Activated CD4-positive, CD25-positive, alpha-beta regulatory T cell (primary cell): ENCODE measurements at places on chromosomes 5 and 9.
A peak's percentile ranks its signal among the peaks of the same experiment; 100 is the strongest.

- no peak for DNase-seq
These were observed 5.0 kb downstream of the DIPK1B start for GRCh38 chr9:136717399-136717798.

DNA sequence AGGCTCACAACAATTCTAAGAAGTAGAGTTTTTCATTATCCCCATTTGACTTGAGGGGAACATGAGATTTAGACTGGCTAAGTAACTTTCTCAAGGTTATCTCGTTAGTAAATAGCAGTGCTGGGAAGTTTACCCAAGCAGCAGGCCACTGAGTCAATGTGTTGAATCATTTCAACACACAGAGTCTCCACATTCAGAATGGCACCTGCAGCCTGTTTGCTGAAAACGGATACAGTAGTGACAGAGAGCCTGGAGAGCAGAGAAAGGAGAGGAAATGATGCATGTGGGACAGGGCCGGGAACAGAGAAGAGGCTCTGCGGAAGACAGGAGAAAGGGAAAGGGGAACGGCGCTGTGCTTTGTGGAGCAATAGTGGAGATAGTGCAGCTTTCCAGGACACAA lies 33.5 kb upstream of the ZSWIM6 start:
- DNase-seq = no peak

DNA sequence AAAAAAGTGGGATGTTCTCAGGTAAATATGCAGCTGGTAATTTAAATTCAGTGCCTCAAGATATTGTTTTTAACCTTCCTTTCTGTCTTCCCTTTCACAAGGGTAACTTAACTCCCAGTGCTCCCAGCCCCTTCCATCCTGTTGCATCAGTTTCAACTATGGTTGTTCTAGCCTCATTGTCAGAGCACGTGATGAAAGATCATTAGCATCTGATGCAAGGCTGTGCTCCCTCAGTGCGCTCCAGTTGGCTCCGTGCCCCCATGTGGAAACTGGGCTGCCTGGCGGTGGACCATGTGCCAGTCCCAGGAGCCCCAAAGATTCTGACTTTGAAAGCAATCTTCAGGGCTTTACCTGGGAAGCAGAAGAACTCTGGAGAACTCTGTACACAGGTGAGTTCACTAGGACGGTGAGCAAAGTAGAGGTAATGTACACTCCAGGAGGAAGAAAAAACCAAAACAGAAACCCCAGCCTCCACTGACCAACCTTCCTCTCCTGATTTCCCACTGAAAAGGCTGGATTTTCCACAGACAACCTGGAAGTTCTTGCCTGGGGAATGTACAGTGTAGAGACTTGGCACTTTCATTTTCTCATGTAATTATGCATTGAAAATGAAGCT lies 96.9 kb downstream of the SLC1A3 start:
- DNase-seq = no peak

DNA sequence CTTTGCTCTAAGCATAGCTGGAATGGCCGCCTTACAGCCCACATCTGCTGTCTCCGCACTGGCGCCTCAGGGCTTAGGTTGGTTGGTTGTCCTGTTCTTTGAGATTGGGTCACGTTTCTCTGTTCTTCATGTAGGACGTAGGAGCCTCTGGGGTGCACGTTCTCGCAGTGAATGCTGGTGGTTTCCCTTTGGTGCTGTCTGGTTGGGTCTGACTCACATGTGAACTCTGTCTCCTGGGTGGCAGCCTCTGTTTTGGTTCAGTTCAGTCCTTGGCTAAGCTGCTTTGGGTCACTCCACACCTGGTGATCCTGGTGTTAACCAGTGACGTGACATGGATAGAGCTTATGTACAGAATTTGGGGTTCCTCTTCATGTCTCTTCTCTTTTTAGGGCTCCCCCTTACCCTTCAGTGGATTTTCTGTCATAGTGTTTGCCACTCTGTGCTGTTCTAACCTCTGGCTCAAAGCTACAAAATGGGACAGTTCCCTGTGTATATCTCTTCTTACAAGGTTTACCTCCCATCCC lies 12.6 kb upstream of the LPCAT1 start:
- DNase-seq = peak; percentile 45

GRCh38 chr5:123483446-123484077 lies 28.4 kb upstream of the CSNK1G3 start:
- DNase-seq = no peak

DNA sequence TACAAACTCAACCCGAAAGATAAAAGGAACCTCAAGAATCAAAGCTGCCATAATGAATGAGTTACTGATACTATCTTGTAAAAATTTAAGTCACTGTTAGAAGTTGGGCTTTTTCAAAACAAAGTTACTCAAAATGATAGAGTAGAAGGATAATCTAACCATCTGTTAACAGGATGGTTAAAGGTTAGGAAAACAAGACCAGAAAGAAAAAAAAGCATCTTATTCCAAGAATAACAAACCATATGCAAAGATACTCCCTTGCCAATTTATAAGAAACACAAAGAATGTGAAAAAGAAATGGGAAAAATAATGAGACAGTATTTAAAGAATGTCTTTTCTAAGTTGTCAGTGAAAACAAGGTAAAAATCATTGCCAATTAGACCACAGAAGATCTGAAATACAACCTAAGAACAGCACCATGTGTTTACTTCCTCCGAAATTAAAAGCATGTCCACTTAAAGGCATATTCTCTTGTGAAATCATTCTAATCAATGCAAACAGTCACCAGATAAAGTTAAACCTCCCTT lies 51.2 kb downstream of the STRBP start:
- DNase-seq = no peak

- no peak for DNase-seq
These were observed 49.2 kb upstream of the NEK6 start for GRCh38 chr9:124208571-124208970.

DNA sequence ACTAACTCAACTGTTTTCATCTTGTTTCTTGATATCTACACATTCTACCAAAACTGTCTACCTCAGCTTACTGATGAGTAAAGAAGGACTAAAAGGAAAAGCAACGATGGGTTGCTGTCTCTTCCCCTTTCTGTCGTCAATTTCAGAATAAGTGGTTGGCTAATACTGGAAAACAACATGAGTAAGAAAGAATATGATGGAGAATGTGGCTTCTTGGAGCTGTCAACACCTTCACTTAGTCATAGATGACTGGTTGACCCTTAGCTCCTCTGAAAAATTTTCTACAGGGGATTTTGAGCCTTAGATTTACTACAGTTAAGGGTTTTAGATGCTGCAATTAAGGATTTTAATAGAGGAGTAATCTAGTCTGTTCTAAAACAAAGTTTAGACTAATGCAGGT lies 797.9 kb downstream of the TLE4 start:
- no peak for DNase-seq

GRCh38 chr9:105128908-105129600 lies 115.4 kb upstream of the SLC44A1 start:
- DNase-seq = no peak

DNA sequence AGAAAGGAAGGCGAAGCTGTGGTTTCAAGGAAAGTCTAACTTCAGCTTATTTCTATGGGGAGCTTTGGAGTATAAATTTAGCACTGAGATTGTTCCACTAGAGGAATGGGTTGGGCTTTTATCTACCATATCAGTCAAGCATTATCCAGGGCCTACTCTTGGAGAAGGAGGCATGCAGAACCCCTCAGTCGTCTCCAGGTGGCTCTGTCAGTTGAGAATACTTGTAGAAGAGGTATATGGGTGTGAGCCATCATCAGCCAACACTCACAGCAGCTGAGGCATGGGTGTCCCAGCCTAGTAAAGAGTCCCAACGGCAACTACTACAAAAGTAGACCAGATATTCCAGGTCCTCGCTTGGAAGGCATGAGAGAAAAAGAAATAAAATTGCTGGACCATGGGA lies 548.5 kb upstream of the GRAMD2B start:
- no peak for DNase-seq

- DNase-seq = no peak
These were observed 52.1 kb downstream of the PPIC start for GRCh38 chr5:122984425-122984824.

- DNase-seq = no peak
These were observed 80.8 kb downstream of the SNCAIP start for GRCh38 chr5:122392824-122393223.

- no peak for DNase-seq
These were observed 142.9 kb downstream of the COX7C start for GRCh38 chr5:86760661-86761060.

- DNase-seq = no peak
These were observed 199.4 kb upstream of the SLC24A2 start for GRCh38 chr9:19988281-19988680.

- no peak for DNase-seq
These were observed 460.4 kb upstream of the RORB start for GRCh38 chr9:74036549-74037231.

DNA sequence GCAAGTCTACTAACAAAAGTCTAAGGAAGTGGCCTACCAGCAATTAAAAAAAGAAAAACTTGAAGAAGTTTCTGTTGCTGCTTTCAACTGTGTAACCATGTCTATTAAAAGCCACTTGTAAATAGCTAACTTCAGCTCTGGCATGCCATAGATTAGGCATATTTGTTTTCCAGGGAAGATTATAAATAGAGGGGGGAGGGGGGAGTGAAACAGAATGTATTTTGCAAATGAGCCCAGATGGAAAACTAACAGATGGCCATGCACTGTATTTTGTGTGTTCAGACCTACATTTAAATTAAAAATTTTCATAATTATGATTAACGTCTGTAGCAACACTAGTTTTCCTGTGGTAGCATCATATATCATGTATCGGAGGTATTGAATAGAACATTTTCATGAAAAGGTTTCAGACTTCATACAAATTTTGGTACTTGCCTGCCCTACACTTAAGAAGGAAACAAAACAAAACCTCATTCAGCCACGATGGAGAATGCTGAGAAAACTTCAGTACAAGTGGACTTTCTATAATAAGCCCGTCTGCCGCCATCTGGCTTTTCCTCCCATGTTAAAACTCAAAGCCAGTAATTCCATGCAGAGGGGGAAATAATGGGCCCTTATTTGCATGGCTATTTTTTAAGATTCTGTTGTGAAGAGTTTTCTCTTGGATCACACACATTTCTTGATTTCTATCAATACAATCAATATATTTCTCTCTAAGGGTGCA lies 220.4 kb upstream of the SMARCA2 start:
- DNase-seq = no peak

GRCh38 chr9:128081056-128081455 lies 13.0 kb downstream of the SLC25A25 start:
- DNase-seq = no peak

DNA sequence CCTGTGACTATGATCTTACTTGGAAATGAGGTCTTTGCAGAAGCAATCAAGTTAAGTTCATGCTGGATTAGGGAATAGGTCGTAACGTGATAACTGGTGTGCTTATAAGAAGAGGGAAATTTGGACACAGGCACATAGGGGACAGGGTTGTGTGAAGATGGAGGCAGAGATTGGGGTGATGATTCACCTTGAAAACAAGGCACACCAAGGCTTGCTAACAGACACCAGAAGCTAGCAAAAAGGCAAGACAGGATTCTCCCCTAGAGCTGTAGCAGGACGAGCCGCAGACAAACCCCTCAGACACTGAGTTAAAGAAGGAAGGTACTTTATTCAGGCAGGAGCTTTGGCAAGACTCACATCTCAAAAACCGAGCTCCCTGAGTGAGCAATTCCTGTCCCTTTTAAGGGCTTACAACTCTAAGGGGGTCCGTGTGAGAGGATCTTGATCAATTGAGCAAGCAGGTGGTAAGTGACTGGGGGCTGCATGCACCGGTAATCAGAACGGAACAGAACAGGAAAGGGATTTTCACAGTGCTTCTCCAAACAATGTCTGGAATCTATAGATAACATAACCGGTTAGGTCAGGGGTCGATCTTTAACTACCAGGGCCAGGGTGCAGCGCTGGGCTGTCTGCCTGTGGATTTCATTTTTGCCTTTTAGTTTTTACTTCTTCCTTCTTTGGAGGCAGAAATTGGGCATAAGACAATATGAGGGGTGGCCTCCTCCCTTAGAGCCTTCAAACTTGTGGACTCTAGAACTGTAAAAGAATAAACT lies 57.5 kb upstream of the S1PR3 start:
- DNase-seq = no peak

DNA sequence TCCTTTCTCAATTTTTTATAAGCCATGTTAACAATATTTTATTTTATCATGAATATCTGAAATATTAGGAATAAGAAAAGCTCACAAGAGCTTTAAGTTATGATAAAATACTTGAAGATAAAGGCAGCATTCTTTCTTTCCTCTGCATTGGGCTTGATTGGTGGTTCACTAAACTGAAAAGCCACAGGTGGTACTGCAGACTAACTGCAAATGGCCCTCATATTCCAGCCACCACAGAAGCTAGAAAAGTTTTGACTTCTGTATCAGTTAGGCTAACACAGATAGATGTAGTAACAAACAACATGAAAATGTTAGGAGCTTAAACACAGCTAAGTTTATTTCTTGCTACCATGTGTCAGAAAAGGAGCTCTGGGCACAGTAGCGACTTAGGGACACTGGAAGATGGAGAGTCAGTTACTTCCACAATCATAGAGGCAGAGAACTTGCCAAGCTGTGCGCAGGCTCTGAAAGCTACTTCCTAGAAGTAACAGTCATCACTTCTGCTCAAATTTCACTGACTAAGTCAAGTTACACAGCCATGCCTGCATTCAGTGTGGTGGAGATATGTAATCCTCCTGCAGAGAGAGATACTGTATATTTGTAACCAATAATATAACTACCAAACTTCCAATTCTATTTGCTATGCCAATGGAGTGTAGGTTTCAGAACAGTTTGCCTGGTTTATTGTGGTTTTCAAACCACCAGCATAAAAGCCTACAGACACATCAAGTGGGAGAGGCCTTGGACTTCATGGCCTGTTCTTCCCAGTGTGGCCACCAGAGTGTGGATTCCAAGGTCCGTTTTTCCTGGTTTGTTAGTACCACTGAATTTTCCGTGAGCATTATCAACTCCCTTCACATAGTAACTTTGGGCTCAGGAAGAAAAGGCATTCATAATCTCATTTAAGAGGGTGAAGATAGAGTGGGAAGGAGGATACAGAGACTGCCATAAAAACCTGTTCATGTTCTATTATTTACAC lies 268.3 kb downstream of the PJA2 start:
- DNase-seq = no peak

DNA sequence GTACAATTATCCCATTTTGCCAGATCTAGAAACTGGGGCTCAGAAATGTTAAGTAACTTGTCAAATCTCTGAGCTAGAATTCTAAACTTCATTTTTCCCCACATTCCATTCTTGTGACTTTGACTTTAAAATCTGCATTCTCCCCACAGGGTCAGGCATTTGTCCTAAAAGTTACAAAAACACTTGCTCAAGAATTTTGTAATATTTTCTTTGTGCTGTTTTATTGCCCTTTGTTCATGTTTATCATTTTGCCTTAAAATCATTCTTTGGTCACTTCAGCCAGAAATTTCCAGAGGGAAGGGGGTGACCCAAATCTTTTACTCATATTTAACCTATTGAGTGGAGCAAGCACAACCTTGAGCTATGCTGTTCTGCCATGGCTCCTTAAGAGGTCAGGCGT lies 120.1 kb upstream of the CCL21 start:
- DNase-seq = no peak
